ENCODE measurements at places on chromosomes 16 and 17. TPM values are rescaled to one million over a fixed set of nuclear protein-coding genes. Genes with fewer than 3 reads are reported as not detected.

DNA sequence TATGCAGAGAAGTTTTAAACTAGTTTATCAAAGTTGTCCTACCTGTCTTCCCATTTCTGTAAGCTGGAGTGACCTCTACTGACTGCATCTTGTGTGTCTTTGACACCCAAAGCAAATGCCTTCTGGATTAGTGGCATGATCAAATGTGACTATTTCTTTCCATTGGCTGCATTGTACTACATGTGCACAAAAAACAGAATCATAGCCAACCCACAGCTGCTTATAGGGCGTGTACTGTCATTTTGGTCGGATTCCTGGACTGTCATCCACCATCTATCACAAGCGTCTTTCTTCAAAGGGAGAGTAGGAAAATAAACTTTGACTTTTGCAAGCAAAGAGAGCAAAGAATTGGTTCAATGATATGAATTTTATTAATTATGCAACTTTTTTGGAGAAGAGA, 310.6 kb downstream of the MAP2K6 start:
- no peak for DNase-seq

- DNase-seq = no peak
These were observed 121.3 kb upstream of the CACNG5 start for GRCh38 chr17:66713533-66714042.

GRCh38 chr16:17229131-17229530, 241.6 kb downstream of the XYLT1 start:
- DNase-seq = peak; percentile 19

Gene NPTX1
- total RNA-seq = 0.62 TPM

GRCh38 chr17:4785311-4786105, 656 bp downstream of the VMO1 start:
- DNase-seq = no peak

DNA sequence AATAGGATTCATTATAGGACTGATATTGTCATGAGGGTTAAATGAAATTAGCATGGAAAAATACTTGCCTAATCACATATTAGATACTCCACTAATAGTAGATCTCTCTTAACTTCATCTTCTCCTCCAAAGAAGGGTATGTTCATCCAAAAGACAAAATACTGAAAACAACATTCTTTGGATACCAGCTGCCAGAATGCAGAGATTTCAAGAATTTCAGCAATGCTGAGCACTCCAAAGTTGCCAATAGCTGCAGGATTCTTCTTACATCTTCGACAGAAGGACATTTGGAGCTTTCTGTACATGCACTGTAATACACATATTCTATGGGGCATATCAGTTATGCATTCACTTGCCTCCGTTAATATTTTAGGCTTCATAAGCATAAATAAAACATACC, 436.5 kb downstream of the HAPSTR1 start:
- no peak for DNase-seq

DNA sequence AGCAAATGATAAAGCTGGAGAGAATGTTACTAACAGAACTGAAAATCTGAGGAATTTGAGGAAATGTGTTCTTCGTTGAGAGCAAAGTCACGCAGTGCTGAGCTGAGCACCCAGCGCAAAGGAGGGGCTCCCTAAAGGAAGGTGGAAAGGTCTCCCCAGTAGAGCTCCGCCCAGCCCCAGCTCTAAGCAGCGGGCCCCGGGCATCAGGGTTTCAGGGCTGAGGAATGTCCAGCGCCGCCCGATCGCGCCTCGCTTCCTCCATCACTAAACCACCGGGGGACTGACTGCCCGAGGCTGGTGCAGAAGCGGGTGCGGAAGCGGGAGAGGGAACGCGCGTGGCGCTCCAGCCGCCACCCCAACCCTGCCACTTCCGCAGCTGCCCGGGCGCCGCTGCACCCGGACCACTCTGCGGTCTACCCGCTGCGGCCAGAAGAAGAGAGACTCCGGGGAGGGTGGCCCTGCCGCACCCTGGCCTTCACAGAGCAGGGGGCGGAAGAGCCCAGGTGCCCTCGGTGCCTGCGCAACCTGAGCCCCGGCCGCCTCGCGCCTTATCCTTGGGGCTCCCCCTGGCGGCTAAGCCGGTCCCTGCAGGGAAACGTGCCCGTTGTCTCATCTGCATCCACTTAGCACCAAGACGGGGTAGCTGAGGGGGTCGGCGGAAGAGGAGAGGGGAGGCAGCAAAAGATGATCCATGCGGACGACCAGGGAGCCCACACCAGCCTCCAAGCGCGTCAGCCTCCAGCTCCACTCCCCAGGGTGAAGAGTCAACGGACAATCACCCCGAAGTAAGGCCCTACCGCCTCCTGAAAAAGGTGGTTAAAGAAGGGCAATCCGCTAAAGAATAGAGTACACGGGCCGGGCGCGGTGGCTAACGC, 12.4 kb upstream of the GUCY2D start:
- peak; percentile 93 for DNase-seq

DNA sequence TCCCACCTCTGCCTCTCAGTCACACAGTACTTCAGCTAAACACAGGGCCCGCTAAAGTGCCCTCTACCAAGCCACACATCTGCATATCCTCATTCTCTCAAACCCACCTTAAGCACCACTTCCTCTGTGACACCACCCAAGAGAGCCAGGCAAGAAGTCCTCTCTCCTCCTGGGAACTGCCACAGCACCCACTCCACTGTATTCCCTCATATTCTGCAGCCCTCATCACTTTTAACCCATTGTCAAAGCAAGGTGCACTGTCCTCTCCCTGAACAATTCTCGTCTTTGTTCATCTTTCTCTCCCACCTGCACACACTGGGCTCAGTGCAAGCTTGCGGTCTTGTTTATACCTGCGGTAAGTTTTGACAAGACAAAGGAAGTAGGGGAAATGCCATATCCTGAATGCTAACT, 13.6 kb downstream of the CHD9 start:
- no peak for DNase-seq
